HCEC 1CT (cell line): ENCODE measurements at places on chromosomes 5 and 9.

GRCh38 chr5:151637676-151638075 lies 46.5 kb upstream of the FAT2 start:
- DNase-seq, result no peak

- no peak for DNase-seq
These were observed 111.0 kb downstream of the NDUFS4 start for GRCh38 chr5:53671447-53671846.

DNA sequence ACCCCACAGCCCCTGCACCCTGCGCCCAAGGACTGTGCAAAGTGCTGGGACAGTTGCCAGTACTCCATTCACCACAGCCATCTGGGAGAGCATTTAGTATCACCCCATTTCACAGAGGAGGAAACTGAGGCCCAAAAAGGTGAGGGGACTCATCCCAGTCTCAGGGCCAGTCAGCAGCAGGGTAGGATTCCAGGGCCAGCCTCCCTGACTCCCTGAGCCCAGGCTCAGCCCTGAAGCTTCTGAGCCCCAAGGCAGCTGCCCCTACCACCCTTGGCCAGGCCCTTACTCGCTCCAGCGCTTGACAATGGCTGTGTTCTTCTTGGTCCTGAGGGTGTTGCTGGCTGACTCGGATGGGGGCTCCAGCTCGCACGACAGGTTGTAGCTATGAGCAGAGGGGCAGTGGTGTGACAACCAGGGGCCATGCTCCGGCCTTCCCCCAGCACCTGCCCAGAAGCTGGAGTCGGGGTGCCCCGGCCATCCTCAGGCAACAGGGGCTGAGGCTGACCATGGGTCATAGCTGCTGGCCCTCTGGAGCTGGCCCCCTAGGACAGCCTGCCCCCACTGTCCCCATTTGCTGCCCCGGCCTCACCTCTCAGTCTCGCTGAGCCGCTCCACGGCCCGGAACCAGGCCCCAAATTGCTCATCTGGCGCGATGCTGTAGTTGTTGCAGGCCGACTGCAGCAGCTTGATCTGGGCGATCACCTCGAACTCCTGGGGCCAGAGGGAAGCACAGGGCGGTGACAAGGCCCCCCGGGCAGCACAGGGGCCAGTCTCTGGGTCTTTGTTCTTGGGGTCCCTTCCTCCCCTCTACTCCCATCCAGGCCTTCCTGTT lies 18.6 kb downstream of the RALGDS start:
- no peak for DNase-seq

DNA sequence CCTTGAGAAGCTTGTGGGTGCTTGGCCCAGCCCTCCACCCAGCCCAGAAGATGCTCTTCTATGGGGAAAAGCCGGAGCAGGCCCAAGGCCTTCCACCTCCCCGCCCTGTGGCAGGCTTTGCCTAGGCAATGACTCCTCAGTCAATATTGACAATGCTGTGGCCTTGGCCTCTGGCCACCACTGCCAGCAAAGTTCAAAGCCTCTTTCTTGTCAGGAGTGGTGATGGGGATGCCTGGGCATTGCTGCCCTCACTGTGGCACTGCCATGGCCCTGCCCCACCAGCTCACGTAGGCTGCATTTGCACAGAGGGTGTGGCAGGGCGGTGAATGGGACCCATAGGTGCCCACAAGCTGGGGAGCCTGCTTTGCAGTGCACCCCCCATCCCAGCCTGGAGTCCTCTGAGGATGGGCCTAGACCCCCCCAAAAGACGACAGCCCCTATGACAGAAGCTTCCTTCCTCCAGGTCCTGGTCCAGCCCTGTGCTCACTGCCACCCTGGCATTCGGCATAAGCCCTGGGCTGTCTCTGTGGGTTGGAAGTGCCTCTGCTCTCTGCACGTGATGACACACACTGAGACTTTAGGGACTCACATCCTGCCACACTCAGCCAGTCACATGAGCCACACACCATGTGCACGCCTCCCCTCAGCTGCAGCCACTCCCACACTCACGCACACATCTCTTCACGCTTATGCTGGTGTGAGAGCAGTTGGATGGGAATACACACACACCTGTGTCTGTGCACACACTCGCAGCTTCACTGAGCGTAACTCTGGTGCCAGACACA lies 31.1 kb downstream of the MORN5 start:
- no peak for DNase-seq

- DNase-seq, result no peak
These were observed 92.0 kb downstream of the ZNF608 start for GRCh38 chr5:124654418-124654817.

DNA sequence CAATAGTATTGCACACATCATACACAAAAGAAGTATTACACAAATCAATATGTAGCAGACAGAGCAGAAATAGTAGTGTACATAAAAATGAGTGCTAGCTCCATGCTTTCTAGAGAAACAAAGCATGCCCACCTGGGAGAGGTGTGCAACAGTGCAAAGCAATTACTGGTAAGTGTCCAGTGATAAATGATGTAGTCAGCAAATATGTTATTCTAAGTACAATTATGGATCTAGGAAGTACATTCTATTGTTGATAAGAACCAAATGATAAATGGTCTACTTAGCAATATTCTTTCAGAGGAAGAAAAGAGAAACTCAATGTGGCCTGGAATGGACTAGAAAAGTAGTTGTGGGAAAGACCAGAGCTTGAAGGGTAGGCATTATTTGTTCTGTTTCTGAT lies 188.6 kb downstream of the HINT1 start:
- no peak for DNase-seq

DNA sequence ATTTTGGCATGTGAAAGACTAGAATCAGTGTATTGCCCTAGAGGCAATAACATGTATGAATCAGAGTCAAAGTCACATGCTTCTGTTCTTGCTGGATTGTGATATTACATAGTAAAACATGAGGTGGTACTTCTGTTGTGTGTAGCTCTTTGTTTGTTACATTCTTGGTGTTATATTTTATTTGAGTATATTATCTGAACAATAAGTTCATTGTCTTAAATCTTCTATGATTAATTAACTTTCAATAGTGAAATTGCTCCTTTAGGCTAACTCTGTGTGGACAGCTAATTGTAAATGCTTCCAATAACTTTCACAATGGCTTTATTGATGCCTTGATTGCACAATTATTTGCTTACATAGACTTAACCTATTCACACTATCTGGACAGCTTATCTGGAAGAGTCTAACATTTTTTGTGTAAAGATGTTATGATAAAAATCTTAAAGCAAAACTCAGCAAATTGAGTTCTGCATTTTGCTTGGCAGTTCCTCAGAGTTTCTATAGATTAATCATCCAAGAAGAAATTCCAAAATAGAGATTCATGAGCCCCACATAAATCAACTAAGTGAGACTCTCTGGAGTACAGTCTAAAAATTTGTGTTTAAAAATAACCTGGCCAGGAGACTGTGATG lies 239.6 kb upstream of the TUSC1 start:
- DNase-seq, result no peak

DNA sequence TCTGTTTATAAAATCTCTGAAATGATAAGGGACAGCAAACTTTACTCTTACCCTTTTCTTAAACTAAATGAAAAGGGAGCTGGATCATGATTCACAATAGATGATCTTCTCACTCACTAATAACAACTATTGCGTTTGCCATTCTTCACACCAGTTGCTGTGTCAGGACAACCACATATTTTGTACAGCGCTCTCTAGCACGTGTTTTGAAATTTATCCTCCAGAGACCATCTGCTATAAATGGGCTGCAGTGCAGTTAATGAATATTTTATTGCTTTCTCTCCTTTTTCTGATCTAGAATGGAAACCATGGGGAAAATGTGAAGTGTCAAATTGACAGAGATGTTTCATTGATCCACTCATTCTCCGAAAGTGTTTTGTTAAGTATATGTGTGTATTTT lies 258.4 kb upstream of the CCNH start:
- no peak for DNase-seq

DNA sequence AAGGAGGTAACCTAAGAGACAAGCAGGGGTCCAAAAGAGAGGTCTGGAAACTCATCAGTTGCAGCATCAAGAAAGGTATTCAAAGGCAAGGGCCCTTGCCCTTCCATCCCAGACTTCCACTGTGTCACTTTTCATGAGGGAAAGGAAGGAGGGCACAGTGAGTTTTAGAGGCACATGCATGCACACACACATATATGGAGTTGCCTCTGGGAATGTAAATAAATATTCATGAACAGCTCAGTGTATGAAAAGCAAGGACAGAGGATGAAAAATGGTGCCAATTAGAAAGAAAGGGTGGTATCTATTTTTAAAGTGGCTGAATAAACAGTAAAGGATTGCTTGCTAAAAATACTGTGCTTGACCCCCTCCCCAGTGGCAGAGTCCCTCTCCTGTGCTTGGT lies 105.3 kb upstream of the LRRTM2 start:
- no peak for DNase-seq

DNA sequence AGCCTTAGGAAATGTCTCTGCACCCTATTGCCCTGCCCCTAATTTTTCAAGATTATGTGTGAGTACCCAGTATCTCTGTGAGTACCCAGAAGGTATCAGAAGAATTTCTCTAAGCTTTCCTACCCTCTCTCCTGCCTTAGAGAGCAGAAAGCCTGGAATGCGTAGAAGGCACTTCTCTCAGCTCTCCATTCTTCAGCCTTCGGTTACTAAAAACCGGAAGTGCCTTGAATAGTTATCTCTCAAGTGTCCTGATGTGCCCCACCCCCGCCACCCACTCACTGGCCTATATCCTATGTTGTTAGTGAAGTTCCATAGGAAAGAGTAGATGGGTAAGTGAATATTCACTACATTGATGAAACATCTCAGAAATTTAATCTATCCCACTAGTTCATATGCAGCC lies 210.7 kb upstream of the CDH10 start:
- DNase-seq, result no peak

GRCh38 chr5:142981886-142982820 lies 212.0 kb downstream of the ARHGAP26 start:
- peak; percentile 90 for DNase-seq

DNA sequence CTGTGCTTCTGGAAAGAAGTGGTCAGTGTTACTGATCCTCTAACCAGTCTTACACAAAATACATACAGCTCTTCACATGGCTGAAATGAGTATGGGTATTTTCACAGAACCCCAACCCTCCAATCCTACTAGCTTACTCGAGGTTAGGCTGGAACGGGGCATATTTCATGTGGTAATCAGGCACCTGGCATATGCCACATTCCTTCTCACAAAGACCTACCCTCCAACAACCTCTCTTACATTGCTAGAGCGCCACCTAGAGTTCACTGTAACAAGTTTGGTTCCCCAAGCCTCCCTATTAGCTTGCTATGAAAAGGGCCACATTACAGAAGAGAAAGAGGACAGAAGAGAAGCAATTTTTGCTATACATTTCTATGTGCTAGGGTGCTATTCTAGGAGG lies 597.3 kb downstream of the PRELID2 start:
- peak; percentile 62 for DNase-seq

DNA sequence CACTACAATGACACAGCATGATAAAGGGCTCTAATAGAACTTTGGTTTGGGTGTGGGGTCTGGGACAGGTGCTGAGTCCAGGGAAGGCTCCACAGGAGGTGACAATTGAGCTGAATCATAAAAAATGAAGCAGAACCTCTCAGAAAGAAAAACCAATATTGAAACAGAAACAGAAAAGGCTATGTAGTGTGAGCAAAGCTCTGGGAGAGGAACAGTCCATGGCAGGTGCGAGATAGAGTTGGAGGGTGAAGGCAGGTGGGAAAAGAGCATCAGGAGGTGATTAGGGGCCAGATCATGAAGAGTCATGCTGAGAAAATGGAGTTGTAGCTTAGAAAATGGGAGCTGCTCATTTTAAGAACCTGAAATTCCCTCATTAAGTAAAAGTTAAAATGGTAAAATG lies 164.9 kb downstream of the KCTD16 start:
- no peak for DNase-seq

DNA sequence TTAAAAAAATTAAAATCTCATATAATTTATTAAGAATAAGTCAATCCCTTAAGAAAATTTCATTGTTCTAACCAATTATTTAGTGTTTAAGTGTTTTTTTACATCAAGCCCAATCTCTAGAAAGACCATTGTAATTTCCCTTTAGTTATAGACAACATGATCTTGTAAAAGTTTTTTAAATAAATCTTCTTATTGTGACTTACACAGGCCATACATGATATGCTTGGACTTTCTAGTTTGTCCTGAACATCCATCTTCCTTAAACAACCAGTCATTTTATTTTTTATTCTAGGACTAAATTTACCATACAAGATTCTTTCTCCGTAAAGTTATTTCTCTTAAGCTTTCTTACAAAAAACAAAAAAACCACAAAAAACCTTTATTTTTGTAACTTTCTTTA lies 126.5 kb upstream of the MAST4 start:
- DNase-seq, result no peak

- DNase-seq, result no peak
These were observed 128.1 kb upstream of the NUDT12 start for GRCh38 chr5:103690676-103691075.

- DNase-seq, result no peak
These were observed 305.4 kb downstream of the TLR4 start for GRCh38 chr9:118009614-118010013.

GRCh38 chr9:137277329-137278041 lies at the start of gene TOR4A:
Gene TOR4A (plus strand): TSS chr9:137277726. CDS start chr9:137278690, 964 bp downstream.
- DNase-seq, result peak; percentile 92

GRCh38 chr9:8574846-8575245 lies 775.3 kb upstream of the DMAC1 start:
- no peak for DNase-seq

DNA sequence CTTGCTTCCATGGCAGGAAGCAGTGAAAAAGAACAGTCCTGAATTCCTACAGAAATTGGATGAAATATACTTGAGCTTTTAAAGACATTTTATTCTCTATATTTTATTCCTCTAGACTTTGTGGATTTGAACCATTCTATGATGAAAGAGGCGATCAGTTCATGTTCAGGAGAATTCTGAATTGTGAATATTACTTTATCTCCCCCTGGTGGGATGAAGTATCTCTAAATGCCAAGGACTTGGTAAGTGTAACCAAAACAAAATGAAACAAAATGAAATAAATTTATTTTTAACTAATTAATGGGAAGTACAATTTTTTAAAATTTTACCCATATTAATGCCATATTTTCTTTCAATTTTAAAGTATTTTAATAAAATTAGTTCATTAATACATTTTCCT lies 34.1 kb downstream of the STARD4 start:
- DNase-seq, result peak; percentile 31

DNA sequence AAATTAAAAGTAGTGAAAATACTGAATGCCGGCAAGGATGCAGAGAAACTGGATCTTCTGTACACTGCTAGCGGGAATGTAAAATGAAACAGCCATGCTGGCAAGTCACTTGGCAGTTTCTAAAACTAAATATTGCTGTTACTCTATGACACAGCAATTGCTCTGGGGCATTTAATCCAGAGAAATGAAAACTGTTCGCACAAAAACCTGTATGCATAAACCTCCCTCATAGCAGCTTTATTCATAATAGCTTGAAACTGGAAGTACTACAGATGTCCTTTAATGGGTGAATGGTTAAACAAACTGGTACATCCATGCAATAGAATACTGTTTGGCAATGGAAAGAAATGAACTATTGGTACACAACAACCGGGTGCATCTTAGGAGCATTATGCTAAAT lies 167.2 kb downstream of the ARHGAP26 start:
- DNase-seq, result no peak

DNA sequence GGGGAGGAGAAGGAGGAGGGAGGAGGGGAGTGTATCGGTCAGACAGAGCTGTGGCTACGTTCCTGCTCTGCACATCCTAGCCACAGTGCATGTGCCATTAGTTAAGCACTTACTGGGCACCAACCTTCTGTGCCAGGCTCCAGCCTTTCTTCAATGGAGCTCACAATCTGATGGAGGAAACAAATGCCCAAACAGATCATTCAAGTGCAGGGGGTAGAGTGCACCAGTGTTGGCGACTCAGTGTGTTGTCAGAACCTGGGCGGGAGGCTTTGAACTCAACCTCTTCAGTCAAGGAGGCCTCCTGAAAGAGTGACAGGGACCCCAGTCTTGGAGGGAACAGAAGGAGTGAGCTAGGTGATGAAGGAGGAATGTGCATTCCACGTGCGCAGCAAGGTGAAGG lies 51.9 kb upstream of the SHB start:
- DNase-seq, result no peak
